ENCODE measurements at places on chromosomes 7 and 10.

- no peak for DNase-seq
These were observed 7.4 kb downstream of the ZNF488 start for GRCh38 chr10:47376522-47377220.

GRCh38 chr7:134945691-134946090 lies 40.6 kb upstream of the AGBL3 start:
- DNase-seq = no peak

- no peak for DNase-seq
These were observed 2.1 kb downstream of the CLDN15 start for GRCh38 chr7:101235522-101235921.

DNA sequence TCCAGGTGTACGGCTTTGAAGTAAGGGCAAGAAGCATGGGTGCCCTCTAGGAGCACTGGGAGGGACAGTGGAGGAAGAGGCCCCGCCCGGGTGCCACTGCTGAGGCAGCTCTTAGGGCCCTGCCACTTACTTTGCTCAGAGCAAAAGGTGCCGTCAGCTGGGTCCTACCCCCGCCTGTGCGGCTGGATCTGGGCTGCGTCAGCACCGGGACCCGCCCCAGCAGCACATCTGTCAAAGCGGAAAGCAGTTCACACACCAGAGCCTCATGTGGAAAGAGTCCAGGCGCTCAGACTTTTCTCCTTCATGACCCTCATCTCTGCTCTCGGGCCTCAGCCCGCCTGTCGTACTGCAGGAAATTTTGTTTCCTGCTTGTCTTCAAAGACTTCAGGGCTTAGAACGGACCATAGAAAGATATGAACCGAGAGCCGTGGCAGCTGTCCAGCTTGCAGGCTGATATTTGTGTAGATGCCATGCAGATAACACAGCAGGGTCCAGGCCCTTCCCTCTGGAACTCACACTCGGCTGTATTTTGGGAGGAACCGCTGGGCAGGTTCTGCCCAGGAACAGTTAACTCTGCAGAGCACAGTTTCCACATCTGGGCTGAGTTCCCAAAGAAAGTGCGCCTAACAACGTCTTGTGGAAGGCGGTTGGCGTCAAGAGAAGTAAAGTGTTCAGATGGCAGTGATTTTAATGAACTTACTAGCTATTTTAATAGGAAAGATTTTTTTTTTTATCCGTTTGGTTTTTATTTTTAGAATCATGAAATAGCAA lies 44.3 kb upstream of the PRKAR1B start:
- no peak for DNase-seq

GRCh38 chr10:129344731-129345355 lies 122.2 kb upstream of the MGMT start:
- DNase-seq = no peak

- no peak for DNase-seq
These were observed 899.1 kb upstream of the ZWINT start for GRCh38 chr10:57260175-57260574.

DNA sequence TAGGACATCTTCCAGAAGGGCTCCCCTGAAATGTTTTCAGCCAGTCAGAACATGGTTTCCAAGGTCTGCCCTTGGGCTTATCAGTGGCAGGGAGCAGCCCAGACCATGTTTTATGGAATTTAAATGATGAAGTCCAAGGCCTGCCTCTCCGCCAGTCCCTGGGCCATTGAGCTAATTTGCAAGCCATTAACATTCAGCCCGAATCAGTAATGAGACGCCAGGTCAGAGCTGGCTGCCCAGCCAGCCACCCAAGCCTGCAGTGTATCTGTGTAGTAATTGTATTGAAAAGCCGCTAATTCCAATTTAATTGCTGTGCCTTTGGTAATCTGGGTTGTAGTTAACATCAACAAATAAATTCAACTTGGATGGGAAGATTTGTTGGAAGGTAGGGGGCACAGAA lies 131.4 kb downstream of the PAXIP1 start:
- no peak for DNase-seq

DNA sequence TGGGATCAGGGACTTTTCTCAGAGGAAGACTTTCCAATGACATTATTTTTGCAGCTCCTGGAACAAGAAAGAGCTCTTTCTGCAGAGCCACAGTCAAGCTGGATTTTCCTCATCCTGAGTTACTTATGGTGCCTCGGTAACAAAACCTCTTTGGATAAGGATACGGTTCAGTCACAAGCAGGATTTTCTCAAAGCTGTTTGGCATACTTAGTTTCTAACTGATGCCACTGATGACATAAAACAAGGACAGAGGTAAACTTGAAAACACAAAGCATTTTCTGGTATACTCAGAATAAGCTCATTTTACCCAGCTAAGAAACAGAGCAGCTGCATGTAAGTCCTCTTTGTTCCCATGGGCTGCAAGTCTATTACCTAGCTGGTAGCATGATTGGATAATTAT lies 340.9 kb upstream of the MEOX2 start:
- no peak for DNase-seq

DNA sequence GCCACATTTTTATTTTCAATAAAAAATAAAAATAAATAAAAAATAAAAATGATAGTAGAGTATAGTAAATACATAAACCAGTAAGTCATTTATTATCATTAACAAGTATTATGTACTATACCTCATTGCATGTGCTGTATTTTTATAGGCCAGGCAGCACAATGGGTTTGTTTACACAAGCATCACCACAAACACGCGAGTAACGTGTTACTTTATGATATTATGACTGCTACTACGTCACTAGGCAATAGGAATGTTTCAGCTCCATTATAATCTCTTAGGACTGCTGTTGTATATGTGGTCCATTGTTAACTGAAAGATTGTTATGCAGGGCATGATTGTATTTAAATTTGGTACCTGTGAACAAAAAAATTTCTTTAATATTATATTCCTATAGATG lies 20.8 kb upstream of the SDHAF3 start:
- no peak for DNase-seq

GRCh38 chr7:142857625-142858024 lies 2.7 kb downstream of the EPHB6 start:
- DNase-seq = no peak

DNA sequence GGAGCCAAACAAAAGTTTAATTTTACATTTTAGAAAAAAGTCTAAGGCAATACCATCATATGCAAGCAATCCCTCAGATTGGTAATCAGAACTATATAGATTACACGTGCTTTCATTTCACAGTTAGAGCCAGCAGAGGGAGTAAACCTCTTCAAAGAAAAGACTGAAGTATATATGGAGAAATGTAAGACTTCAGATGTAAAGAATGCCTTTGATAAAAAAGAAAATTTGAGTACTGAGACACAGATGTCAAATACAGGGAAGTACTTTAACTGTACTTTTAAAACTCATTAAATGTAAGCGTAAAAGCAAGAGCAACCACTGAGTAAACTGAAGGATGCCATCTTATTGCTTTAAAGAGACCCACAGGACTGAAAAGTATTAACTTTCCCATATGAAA lies 101.4 kb upstream of the FAM133B start:
- DNase-seq = peak; percentile 83

DNA sequence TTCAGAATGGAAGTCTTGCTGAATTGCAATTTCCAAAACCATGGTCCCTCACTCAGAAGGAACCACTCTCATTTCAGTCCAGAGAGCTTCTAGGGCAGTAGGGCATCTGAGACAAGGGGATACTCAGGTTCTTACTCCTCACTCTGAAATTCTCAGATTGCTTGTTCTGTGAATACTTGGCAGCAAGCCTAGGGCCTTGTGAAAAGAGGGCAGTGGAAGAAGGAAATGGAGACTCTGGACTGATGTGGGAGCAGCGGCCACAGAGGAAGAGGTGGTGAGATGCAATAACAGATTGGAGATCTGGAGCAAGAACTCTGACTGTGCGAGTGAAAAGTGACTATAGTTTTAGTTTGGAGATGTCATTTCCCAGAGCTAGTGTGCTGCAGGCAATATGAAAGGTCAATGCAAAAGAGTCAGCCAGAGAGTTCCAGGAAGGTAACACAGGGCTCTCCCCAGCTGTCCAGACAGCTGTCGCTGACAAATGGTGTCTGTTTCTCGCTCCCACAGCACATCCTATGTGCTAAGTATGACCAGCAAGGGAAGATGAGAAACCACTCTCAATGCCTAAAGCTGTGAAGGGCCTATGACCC lies 291.6 kb upstream of the KIAA1217 start:
- DNase-seq = no peak

DNA sequence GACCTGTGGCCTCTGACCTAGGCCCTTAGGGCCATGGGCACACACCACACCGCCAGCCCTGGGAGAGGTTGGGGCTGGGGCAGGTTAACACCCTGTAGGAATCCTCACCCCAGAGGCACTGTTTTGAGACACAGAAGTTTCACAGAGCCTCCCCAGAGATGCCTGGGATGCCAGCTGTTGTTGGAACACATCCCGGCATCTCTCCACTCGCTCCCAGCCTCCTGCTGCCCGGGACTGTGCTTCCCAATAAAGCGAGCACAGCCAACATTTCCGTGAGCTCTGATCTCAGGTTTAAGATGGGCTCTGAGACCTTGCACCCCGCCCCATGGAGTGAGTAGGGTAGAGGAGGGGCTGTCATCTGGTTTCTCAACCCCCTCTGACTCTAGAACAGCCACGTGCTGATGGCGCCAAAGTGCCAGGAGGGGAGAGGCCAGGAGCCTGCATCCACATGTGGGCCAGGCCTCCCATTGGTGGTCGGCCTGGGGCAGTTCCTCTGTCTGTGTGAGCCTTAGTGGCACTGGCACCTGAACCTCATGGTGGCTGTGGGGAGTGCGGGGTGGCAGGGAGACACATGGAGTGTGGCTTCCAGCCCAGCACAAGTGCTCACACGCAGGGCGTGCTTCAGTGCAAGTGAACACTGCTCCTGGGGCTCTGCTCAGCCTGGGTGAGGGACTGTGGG lies 54.7 kb downstream of the RASGEF1A start:
- DNase-seq = no peak

- no peak for DNase-seq
These were observed 96.3 kb downstream of the JAZF1 start for GRCh38 chr7:28083998-28084985.

- peak; percentile 79 for DNase-seq
These were observed 11.9 kb downstream of the SSC4D start for GRCh38 chr7:76397409-76398183.
